Osteocyte (in vitro differentiated cells): ENCODE measurements at places on chromosomes 3 and 15.

GRCh38 chr3:40053663-40054062, 244.3 kb downstream of the MYRIP start:
- no peak for DNase-seq

DNA sequence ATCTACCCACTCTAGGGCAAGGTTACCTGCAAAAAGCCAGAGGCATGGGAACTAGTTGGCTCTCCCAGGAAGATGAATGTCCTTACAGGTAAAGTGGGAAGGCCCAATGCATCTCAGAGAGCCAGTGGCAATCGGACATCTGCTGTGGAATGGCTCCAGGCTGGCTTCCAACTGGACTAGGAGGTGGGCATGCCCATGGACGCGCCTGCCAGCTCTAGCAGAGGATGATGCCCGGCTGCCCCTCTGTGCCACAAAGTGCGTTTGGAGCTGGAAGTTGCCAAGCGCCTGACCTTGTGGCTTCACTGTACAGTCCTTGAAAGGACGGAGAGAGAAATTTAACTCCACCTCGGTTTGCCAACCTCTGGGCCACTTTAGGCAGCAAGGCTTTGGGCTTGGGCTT, 84.4 kb downstream of the NR2F2 start:
- DNase-seq, result no peak

GRCh38 chr3:50355829-50356552, 3.3 kb downstream of the TMEM115 start:
- no peak for DNase-seq

DNA sequence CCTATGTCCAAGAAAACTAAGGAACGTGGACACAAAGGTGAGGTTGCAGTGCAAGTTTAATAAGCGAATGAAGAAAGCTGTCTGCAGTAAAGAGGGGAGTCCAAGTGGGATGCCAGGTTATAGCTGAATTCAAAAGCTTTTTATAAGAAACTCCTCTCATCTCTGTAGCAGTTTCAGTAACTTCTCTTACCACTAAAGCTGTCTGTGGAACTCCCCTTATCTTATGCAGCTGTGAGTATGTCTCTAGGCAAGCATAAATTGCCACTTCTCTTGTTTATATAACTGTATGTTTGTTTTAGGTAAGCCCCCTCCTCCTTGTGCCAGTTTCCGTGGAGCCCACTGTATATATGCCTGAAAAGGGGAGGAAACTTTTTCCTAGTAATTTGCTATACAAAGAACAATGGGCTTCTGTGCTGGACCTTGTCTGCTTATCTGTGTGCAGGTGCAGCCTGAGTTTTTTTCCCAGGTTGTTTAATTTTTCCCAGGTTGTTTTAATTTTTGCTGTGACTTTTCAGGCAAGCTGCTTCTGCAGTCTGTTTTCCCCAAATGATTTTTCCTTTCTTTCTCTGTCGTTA, 875.1 kb upstream of the EPHA6 start:
- no peak for DNase-seq
